HEK293T (cell line): ENCODE measurements at places on chromosomes 1 and 21.

DNA sequence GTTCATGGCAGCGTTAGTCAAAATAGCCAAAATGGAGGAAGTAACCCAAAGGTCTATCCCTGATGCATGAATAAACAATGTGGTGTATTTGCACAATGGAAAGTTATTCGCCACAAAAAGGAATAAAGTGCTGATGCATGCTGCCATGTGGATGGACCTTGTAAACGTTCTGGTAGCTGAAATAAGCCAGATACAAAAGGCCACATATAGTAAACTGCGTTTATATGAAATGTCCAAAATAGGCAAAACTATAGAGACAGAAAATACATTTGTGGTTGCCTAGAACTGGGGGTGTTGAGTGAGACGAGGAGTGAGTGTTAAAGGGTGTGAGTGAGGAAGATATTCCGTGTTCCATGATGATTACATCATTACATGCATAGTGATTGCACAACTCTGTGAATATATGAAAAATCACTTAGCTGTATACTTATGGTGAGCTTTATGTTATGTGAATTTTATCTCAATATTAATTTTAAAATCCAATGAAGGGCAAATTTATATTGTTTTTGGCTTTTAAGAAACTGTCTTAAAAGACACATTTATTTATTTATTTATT, 321.3 kb downstream of the KIF26B start:
- no peak for DNase-seq

GRCh38 chr1:27536010-27536757, 46.2 kb upstream of the WASF2 start:
- DNase-seq = no peak

DNA sequence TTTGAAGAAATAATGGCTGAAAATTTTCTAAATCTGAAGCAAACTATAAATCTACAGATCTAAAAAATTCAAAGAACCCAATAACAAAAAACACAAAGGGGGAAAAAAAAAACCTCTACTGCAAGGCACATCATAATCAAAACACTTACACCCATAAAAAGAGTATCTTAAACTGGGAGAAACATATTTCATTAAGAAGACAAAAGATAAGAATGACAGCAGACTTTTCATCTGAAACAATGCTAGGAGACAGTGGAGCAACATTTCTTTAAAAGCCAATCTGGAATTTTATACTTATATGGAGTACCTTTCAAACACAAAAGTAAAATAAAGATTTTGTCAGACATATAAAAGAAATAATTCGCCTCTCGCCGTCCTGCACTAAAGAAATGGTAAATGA, 49.1 kb downstream of the COP1 start:
- DNase-seq = no peak

DNA sequence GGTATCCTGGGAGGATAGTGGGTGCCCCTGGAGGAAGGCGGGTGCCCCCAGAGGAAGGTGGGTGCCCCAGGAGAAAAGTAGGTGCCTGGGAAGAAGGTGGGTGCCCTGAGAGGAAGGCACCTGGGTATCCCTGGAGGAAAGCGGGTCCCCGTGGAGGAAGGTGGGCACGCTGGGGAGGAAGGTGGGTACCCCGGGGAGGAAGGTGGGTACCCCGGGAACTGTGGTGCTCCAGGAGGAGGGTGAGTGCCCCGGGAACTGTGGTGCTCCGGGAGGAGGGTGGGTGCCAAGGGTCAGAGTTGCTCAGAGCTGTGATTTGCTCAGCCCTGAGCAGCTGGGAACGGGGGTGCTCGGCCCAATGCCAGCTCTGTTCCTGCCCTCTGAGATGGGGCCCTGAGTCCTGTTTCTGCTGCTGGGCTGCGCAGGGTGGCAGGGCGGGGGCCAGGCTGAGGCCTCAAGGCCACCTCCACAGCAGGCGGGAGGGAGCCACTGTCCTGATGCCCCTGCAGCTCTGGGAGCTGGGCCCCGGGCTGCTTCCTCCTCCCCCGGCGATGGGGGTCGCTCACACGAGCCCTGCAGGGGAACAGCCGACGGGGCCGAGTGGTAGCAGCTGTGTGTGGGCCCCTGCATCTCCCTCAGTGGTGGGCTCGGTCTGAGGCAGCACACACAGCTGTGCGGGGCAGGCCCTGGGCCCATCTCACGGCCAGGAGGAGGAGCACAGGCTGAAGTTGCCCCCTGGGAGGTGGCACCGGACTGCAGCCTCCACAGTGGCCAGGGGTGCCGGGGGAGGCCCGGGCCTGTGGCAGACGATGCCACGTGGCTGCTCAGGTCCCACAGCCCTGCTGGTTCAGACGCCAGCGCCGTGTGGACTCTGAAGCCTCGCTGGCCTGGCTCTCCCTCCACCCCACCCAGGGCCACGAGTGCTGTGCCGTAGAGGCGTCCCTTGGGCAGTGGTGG, 57.4 kb downstream of the SLX9 start:
- DNase-seq = no peak
